ENCODE measurements at places on chromosomes 1 and 21.

DNA sequence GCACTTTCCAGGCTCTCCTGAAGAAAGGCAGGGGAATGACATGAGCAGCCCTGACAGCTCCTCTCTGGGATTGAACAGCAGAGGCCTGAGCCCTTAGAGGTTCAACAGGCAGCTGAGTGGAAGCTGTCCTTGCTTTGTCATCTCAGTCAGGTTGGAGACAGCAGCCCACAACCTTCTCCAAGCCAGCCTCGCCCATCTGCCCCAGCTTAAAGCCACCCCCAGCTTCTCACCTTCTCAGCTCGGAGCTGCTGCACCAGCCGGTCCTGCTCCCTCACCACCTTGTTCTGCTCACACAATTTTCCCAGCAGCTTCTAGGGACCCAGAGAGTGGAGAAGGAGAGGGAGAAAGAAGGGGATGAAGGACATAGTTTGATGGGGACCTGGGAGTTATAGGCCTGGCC lies 35.2 kb upstream of the GOLT1A start:
- no peak for DNase-seq

- DNase-seq, result no peak
Observed at GRCh38 chr1:158199849-158200248, 19.2 kb downstream of the CD1D start.

- DNase-seq, result no peak
Observed at GRCh38 chr1:169465281-169465680, 20.5 kb downstream of the SLC19A2 start.

DNA sequence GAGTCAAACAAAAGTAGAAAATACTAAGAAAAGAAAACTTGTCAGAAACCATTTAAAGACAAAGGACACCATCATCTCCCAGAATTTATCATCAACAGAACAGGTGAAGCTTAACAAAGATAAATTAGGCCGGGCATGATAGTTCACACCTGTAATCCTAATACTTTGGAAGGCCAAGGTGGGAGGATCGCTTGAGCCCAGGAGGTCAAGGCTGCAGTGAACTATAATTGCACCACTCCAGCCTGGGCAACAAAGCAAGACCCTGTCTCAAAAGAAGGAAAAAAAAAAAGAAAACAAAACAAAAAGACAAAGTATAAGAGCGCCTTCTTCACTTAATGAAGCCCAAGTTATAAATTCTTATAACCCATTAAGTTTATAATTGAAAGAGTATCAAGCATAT lies 25.6 kb downstream of the RERE start:
- no peak for DNase-seq

DNA sequence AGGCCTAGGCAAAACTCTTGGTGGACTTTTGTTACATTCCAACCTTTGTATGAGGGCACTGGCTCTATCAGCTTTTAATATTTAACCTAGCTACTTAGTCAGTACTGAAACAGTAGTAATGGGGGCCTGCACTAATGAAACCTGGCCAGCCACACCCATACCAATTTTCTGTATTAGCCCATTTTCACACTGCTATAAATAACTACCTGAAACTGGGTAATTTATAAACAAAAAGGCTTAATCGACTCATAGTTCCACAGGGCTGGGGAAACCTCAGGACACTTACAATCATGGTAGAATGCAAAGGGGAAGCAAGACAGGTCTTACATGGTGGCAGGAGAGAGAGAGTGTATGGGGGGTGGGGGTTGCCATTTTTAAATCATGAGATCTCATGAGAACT lies 245.7 kb upstream of the RGS18 start:
- DNase-seq, result no peak
